ENCODE measurements at places on chromosomes 5 and 9.

- no peak for DNase-seq
Observed at GRCh38 chr5:83919071-83920041, 198.7 kb upstream of the HAPLN1 start.

GRCh38 chr5:59919484-59919883 is 26.0 kb upstream of the PDE4D start:
- DNase-seq, result no peak

DNA sequence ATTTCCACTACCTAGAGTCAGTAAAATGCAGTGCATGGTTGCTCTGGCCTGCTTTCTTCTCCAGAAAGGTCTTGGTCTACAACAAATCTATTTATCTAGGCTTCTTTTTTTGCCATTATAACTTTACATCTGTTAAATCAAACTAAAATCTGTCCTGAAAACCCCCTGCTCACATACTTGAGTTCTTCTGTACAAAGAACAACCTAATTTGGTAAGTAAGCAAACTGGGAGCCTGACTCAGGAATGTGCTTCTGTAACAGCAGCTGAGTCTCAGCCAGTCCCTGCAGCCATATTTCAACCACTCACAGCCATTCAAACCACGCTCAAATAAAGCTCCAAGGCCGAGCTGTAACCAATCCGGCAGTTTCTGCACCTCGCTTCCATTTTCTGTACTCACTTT is 95.8 kb downstream of the PLPP1 start:
- no peak for DNase-seq

DNA sequence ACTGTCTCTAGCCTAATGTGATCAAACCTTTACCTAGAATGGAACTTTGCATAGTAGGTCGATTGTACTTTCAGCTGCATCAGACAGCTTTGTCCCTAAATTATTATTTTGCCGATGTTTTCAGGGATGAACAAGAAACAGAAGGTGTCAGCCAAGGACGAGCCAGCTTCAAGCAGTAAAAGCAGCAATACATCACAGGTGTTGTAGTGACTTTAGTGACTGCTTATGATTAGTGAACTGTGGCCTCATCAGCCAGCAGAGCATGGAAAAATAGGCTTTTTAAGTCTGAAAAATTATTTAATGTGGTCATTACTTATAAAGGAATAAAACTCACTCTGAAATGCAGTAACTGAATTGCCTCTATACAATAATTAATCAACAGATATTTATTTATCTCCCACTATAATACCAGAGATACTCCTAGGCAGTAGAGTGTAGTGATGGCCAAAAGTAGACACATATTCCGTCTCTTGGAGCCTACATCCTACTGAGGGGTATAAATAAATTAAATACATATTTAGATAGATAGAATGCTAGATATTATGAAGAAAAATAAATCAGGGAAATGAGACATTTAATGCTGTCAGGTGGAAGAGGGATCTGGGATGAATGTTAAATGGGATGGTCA is 166.3 kb downstream of the PARP8 start:
- no peak for DNase-seq

DNA sequence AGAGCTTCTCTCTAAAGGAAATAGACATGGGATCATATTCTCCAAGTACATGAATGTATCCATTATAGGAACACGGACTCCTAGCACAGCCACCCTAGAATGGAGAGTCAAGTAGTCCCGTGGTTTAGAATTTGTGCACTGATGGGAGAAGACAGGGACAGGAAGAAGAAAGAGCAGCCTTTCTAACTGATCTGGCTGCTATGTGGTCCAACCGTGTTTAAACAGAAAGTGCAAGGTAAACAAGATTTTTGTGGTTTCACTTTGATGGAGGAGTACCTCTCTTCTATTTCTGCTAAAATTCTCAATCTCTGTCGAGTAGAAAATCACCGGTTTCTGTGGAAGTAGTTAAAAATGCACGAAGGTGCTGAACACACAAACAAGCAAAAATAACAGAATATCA is 171.3 kb downstream of the ST8SIA4 start:
- DNase-seq, result no peak

DNA sequence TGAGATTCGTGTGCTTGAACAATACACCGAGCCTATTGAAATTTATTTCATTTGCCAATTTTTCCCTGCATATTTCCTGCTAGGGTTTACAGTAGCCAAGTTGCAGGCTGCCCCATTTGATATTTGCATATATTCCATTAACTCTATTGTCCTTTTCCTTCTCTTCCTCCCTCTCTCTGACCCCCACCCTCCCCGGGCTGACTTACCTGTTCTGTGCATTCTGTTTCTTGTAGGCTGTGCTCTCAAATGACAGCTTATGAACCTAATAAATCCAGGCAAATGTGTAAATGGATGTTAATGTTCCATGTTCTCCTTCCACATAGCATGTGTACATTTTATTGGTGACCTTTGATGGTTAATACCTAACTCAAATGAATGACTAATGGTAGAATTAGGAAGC is 1169.2 kb upstream of the WWC1 start:
- no peak for DNase-seq

DNA sequence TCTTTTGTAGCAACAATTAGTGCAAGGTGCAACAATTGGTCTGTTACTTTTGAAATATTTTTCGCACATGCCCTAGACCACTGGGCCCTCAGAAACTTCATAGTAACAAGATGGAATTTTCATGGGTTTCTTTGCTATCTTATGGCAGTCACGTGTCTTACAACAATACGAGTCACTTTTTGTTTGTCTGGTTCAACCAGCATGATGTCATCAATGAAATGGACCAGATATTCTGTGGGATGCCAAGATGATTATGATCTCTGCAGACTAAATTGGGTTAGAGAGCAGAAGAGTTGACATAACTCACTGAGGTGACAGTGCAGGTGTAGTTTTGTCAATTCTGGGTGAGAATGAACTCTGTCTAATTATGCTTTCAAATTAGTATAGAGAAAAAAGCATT is 239.6 kb upstream of the RIOK2 start:
- no peak for DNase-seq

GRCh38 chr9:88994469-88995199 is 3.4 kb downstream of the S1PR3 start:
- DNase-seq, result no peak

DNA sequence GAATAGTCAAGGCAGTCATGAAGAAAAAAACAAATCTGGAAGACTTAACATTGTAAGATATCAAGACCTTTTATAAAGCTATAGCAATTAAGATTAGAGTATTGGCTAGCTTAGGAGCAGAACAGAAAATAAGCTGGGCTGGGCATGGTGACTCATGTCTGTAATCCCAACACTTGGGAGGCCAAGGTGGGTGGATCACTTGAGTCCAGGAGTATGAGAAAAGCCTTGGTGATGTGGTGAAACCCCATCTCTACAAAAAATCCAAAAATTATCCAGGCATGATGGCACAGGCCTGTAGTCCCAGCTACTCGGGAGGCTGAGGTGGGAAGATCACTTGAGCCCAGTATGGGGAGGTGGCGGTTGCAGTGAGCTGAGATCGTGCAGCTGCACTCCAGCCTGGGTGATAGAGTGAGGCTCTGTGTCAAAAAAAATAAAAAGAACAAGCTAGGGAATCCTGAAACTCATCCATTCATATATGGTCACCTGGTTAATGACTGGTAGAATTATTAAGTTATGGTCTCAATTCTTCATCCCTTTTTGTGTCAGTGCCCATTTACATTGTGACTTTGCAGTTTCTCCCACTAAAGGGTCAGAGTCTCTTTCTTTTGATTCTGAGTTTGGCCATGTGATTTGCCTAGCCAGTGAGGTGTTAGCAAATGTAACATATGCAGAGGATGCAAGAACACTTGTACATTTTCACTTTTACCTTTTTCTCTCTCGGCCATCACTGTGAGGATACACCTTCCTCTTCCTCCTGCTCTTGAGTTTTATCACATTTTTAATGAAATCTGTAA is 144.6 kb upstream of the SGCD start:
- no peak for DNase-seq

DNA sequence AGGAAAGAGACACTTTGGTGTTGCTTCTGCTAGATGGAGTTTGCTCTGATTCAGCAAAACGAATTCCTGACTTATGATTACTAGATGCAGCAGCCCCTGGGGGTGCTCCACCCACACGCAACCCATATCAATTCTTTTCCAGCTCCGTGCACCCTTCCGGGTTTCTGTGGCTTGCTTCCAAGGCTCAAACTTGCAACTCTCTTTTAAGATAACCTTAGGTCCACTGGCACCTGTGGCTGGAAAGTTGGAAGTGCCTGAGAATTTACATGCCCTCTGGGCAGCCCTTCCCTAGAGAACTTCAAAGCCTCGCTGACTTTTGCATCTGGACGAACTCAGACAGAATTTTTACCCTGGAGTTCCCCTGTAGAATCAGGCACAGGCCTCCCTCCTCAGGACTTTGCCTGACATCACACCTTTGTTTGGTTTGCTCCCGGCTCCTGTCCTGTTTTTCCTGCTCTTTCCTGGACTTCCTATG is 224.9 kb downstream of the SNX18 start:
- DNase-seq, result no peak

DNA sequence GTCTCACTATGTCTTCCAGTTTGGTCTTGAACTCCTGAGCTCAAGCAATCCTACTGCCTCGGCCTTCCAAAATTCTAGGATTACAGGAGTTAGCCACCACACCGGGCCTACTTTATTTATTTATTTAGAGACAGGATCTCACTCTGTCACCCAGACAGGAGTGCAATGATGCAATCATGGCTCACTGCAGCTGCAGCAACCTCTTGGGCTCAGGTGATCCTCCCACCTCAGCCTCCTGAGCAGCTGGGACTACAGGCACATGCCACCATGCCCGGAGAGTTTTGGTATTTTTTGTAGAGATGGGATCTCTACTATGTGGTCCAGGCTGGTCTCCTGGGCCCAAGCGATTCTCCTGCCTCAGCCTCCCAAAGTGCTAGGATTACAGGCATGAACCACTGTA is 32.8 kb downstream of the PHAX start:
- DNase-seq, result no peak

- DNase-seq, result no peak
Observed at GRCh38 chr9:36110434-36110833, 26.1 kb upstream of the GLIPR2 start.

DNA sequence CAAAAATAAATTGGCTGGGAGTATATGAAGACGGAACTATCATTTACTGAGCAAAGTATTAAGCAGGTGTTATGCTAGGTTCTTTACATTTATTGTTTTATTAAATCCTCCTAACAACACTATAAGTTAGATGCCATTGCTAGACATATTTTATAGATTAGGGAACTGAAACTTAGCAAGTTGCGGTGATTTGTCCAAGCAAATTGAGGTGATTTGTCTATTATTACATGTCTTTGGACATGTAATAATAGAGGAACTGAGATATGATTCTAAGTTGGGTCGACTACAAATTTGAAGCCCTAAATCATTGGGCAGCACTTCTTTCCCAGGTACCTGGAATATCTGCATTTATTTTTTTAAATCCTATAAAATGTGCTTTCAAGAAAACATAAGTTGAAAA is 429.9 kb downstream of the GABRG2 start:
- no peak for DNase-seq

DNA sequence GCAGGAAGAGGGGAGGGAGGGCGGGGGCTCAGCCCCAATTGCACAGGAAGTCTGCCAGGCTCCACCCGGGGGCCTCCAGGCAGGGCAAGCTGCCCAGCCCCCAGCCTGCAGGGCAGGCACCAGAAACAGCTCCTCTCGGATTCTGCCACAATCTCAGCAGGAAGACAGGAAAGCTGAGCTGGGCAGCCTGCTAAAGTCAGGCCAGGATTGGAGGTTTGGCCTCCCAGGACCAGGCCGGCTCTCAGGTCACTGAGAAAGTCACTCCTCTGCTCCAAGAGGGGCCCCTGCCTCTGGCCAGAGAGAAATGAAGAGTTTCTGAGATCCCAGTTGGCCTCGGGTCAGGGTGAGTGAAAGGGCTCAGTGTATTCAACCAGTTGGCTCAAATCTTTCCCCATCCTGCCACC is 54.6 kb upstream of the STXBP1 start:
- DNase-seq, result no peak

DNA sequence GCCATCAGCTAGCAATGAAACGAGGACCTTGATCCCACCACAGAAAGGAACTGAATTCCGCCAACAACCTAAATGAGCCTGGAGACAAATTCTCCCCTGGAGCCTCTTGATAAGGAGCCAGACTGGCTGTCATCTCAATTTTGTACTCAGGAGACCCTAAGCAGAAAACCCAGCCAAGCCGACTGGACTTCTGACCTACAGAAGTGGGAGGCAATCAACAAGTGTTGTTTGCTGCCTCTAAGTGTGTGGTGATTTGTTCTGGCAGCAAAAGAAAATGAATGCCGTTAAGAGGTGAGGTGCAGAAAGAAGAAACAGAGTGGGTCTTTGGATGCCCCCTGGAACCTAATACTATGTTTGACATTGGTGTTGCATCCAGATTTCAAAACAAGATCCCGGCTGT is 72.7 kb upstream of the SPATA31E1 start:
- DNase-seq, result no peak

- no peak for DNase-seq
Observed at GRCh38 chr5:147446523-147446922, 63.3 kb downstream of the DPYSL3 start.

DNA sequence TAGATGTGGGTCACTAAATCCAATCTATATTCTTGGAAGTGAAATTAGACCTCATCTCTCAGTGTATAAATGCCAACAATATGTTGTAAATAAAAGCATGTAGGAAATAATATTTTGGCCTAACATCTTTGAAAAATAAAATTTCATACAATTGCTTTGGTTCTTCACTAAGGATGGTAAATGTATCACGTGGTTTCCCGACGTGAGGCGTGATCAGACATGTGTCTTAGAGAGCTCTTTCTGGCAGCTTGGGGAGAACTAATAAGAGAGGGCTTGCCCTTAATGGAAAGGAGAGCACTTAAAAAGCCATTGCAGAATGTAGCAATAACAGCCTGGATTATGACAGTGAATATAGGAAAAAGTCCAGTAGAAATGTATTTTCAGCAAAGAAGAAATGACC is 602.6 kb downstream of the CDH12 start:
- DNase-seq, result no peak

DNA sequence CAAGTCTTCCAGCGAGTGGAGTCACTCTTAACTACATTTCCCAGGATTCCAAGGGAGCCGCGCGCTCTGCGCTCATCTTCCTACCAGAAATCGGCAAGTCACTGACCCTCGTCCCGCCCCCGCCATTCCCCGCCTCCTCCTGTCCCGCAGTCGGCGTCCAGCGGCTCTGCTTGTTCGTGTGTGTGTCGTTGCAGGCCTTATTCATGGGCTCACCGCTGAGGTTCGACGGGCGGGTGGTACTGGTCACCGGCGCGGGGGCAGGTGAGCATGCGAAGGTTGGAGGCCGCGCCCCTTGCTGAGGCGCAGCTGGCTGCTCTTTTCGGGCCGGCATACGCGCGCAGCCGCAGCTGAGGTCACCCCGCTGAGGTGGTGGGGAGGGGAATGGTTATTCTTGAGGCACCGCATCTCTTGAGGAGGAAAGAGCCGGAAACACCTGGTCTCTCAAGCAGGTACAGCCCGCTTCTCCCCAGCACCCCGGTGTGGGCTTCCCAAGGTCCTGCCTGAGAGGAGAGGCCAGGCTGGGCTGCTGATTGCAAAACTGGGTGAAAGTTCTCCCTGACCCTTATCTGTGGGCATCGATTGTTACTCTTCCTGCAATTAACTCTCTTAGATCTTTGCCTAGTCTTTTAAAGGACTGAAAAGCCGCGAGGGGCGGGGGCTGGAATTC is at the start of gene HSD17B4:
Gene HSD17B4, plus strand, starts transcription at position 125 of the 667 bp plus-strand sequence. Its CDS starts 79 bp downstream, at position 204.
- DNase-seq, result peak; percentile 45
